ENCODE measurements at places on chromosomes 6 and 20. TPM values are rescaled to one million over a fixed set of nuclear protein-coding genes. Genes with fewer than 3 reads are reported as not detected.

GRCh38 chr6:5061152-5061551, 24.0 kb upstream of the PPP1R3G start:
- H3K4me1 ChIP-seq = no peaks in the 10 kb centered on the region
- H3K36me3 ChIP-seq = no peaks in the 10 kb centered on the region
- H3K27ac ChIP-seq = no peak overlapping the region
- H3K27me3 ChIP-seq = no peaks in the 10 kb centered on the region

GRCh38 chr6:2132916-2133315, 112.5 kb downstream of the GMDS start:
- H3K4me3 ChIP-seq = no peak overlapping the region
- peaks cover 10% of the 10 kb centered on the region for H3K4me1 ChIP-seq
- H3K36me3 ChIP-seq = no peaks in the 10 kb centered on the region
- DNase-seq = no peak
- H3K27me3 ChIP-seq = no peaks in the 10 kb centered on the region

DNA sequence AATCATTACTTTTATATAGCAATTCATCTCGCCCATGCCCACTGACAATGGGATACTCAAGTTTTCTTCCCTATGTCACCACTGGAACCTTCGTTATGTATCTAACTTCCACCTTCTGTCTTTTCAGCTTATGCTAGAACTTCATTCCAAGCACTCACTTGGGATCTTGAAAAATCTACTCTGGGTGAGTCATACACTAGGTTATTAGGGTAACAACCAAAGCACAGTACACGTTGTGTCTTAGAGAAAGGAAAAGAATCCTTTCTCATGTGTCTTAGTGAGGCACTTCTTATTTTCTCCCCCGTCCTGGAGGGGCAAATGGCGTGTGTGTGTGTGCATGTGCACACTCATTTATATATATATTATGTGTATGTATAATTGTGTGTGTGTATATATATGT, 18.3 kb upstream of the FAM162B start:
- DNase-seq = no peak
- no peaks in the 10 kb centered on the region for H3K4me1 ChIP-seq
- no peak overlapping the region for H3K4me3 ChIP-seq
- no peaks in the 10 kb centered on the region for H3K36me3 ChIP-seq
- no peak overlapping the region for H3K27ac ChIP-seq
- no peaks in the 10 kb centered on the region for H3K27me3 ChIP-seq

SASH1 gene
- 12.1 TPM for total RNA-seq

DNA sequence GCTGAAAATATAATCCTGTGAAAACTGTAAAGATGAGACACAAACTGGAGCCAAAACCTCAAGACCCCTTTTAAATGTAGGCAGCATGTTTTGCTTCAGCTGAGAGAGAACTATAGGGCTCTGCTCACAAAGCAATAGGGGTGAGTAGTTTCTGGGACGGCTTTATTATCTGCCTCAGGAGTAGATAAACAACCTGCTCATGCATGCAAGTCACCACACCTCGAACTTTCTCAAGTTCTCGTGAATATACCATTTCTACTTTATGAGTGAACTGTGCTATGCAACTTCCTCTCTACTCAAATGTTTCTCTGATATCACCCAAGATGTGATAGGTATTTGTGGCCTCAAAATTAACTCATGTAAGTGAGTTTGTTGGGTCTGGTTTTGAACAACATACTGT, 7.5 kb upstream of the OOEP start:
- no peak overlapping the region for H3K27ac ChIP-seq
- H3K27me3 ChIP-seq = no peaks in the 10 kb centered on the region
- no peak for DNase-seq
- no peaks in the 10 kb centered on the region for H3K4me1 ChIP-seq
- no peaks in the 10 kb centered on the region for H3K36me3 ChIP-seq

GRCh38 chr20:8635048-8635572, 433.8 kb upstream of the PLCB4 start:
- no peaks in the 10 kb centered on the region for H3K4me1 ChIP-seq
- peaks cover 12% of the 10 kb centered on the region for H3K27me3 ChIP-seq
- no peak for DNase-seq
- no peaks in the 10 kb centered on the region for H3K36me3 ChIP-seq

DNA sequence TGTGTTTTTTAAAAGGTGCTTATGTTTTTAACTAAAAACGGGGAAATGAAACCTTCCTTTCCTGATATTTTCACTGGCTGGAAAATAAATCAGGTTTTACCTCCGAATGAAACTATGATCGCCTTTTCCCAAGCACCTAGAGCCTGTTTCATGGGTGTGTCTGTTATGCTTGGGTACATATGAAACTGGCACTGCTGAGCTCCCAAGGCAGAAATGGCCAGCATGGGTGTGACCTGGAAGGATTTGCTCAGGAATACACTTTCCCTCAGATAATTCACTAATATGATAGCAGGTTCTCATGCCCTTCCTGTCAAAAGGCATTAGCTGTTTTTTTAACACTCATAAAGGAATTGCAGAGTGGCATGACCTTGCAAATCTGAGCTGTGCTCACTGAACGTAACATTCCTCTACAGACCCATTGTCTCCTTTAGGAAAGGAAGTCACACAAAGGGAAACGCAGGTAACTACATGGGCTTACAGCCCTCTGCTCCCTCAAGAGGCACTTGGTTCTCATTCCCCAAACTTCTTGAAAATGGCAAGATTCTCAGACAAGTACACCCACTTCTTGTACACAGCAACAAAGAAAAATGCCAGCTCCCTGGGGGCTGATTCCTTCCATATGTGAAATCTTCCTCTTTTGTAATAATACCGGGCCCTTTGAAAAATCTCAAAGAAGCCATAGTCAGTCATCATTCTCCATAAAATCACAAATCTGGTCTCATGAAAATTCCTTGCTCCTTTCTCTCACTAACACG, 72.7 kb downstream of the METTL24 start:
- DNase-seq = no peak
- no peak overlapping the region for H3K4me3 ChIP-seq
- H3K27ac ChIP-seq = no peak overlapping the region
- H3K36me3 ChIP-seq = no peaks in the 10 kb centered on the region
- peaks cover 11% of the 10 kb centered on the region for H3K4me1 ChIP-seq

PAK5 gene
- 0.07 TPM for total RNA-seq

CHRNA4 gene
- not detected for total RNA-seq

DNA sequence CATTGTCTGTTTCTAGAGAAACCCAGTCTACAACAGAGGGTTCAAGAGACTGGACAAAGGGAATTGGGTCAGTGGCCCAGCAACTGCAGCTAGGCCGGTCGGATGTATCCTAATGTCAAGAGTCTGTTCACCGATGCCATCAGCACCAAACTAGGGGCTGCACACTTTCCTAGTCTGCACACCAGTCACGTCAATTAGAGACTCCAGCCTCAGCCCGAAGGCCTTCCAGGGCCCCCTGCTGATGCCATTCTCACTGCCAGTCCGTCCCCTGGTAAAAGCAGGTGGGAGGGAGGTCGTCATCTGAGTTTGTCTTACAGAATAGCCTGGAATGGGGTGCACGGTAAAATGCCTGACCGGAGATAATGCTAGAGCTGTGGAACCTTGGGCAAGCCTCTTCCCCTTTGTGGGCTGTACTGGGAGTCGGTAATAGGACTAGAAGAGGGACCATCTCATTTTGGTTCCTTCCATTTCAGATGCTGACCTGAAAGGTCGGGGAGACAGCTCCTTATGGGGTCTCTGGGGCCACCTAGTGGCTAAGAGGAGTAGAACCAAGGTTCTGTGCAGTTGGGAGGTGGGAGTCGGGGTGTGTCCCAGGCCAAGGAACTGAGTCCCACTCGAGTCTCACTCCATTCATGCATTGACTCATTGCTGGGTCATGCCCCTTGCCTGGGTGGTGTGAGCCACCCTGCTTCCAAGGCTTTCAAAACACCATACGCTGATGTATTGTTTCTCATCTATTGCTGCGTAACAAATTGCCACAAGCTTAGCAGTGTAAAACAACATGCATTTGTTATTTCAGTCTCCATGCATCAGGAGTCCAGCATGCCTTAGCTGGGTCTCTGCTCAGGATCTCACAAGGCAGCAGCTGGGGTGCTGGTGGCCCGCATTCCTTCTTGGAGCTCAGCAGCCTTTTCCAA, 5.1 kb downstream of the SOX12 start:
- peak; percentile 36 for DNase-seq
- H3K4me3 ChIP-seq = no peak overlapping the region
- H3K27me3 ChIP-seq = no peaks in the 10 kb centered on the region
- H3K4me1 ChIP-seq = peaks cover 13% of the 10 kb centered on the region
- no peak overlapping the region for H3K27ac ChIP-seq

TAAR8 gene
- not detected for total RNA-seq

DNA sequence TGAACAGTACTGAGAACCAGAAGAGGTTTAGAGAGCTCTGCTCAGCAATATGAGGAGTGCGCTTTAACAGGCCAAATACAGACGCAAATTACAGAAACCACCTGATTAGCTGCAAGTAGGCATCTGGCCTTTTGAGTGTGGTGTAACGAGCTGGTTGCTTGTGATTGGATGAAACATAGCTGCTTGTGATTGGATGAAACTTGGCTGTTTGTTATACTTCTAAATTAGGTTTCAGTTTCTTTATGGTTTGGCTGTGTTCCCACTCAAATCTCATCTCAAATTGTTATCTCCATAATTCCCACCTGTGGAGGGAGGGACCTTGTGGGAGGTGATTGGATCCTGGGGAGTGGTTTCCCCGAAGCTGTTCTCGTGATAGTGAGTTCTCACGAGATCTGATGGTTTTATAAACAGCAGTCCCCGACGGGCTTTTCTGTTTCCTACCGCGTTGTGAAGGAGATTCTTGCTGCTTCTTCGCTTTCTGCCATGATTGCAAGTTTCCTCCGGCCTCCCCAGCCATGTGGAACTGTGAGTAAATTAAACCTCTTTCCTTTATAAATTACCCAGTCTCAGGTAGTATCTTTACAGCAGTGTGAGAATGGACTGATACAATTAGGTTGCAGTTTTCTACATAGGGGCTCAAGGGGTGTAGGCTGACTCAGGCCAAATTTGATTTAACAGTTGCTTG, 655.9 kb upstream of the MAN1A1 start:
- peak overlapping the region; percentile 67 for H3K4me3 ChIP-seq
- peaks cover 8% of the 10 kb centered on the region for H3K36me3 ChIP-seq
- peak; percentile 49 for DNase-seq
- no peaks in the 10 kb centered on the region for H3K27me3 ChIP-seq
- H3K4me1 ChIP-seq = no peaks in the 10 kb centered on the region

DNA sequence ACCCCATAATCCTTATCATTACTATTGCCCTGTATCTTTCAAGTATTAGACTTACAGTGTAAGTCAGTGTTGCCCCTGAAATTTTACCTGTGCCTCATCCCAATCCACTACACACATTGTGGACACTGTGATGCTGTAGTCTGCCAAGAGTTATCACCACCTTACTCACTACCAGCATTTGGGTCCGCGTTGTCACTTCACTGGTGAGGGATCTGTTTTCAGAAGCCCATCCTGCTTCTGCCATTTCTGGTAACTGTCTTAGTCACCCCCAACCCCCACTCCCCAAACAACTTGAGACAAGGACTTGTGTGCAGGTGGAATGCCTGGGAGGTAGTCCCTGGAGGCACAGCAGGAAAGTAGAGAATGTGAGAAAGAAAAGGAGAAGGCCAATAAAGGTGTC, 6.0 kb upstream of the RAB44 start:
- no peak overlapping the region for H3K4me3 ChIP-seq
- DNase-seq = no peak
- peaks cover 2% of the 10 kb centered on the region for H3K36me3 ChIP-seq
- H3K27me3 ChIP-seq = peaks cover 14% of the 10 kb centered on the region

SOX18 gene
- total RNA-seq = not detected

ZSCAN31 gene
- total RNA-seq = 4.9 TPM

DNA sequence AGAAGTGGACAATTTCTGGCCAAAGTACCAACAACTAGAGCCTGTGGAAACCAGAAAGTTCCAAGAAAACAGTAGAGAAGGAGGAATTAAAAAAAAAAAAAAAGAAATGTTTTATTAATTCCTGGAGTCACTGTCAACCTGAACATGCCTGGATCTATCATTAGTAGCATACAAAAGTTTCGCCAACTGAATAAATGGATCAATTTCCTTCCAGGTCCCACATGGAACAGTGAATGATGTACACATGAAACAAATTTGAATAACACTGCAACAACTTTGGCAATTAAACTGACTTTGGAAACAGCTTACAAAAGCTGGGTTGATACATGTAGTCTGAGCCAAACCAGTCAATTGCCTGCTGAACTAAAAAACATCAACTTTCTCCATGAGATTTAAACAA, 90.0 kb upstream of the HMGCLL1 start:
- no peaks in the 10 kb centered on the region for H3K27me3 ChIP-seq
- no peak overlapping the region for H3K4me3 ChIP-seq
- no peaks in the 10 kb centered on the region for H3K4me1 ChIP-seq
- no peak for DNase-seq
- no peak overlapping the region for H3K27ac ChIP-seq

DNA sequence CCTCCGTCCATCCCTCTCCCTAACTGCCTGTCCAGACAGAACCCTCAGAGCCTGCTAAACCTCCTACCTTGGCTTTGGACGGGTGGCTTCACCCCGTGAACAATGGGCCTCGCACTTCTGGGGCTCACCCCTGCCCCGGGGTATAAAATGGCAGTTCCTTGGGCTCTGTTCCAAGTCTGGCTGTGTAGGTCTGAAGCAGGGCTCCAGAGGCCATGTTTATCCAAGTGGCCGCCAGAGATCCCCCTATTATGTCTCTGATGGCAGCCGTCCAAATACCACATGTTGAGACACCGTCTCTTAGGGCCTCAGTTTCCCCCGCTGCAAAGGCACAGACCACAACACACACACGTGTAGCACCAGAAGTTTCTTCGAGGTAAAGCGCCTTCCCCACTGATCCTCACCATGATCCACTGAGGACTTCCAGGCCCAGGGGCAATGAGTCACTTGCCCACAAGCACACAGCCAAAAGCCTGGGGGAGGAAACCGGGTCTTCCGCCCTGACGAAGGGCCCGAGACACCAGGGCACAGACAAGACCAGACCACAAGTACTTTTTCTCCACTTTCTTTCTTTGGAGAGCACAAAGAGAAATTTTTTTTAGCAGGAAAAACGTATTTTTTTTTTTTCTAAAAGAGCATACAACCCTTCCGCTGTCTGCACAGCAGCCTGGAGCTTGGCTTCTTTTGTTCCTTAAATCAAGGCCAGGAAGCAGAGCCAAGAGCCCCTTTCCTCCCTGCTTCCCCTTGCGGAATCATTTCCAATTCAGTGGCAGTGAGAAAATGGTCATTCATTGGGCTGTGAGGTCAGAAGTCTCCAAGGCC, 11.8 kb downstream of the CPNE5 start:
- peaks cover 23% of the 10 kb centered on the region for H3K27me3 ChIP-seq
- H3K27ac ChIP-seq = no peak overlapping the region
- DNase-seq = peak; percentile 24
- H3K4me3 ChIP-seq = no peak overlapping the region

DNA sequence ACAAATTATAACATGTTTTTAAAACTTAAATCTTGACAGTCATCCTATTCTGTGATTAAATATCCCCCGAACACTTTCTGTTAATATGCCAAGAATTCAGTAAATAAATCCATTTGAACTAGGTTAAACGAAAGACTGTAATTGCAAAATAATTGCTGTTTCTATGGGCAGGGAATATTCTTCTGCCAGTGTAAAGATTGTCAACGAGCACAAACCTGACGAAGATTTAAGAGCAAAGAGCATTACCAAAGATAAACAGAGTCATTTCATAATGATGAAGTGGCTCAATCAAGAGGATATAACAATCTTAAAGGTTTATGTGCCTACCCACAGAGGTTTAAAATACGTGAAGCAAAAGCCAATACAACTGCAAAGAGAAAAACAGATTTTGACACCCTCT, 76.3 kb upstream of the ADGRG6 start:
- no peaks in the 10 kb centered on the region for H3K36me3 ChIP-seq
- no peak overlapping the region for H3K27ac ChIP-seq

All from Calu3 (cell line).